Calu3 (cell line): ENCODE measurements at places on chromosomes 13 and 19. TPM values are rescaled to one million over a fixed set of nuclear protein-coding genes. Genes with fewer than 3 reads are reported as not detected.

ITM2B gene
- 357 and 362 TPM in 2 replicates for total RNA-seq

FAAP24 gene
- total RNA-seq: 7.3 and 8.4 TPM in 2 replicates

LRFN3 gene
- 15.2 and 18.5 TPM in 2 replicates for total RNA-seq

GRK1 gene
- total RNA-seq: not detected in 2 replicates

CCDC70 gene
- total RNA-seq: not detected in 2 replicates

DAND5 gene
- total RNA-seq: 0.21 and 0.47 TPM in 2 replicates

ACP5 gene
- 0.94 and 2.2 TPM in 2 replicates for total RNA-seq

PSG4 gene
- total RNA-seq: 11.2 and 11.9 TPM in 2 replicates
